ENCODE measurements at places on chromosomes 11 and 22. TPM values are rescaled to one million over a fixed set of nuclear protein-coding genes. Genes with fewer than 3 reads are reported as not detected.
A peak's percentile ranks its signal among the peaks of the same experiment; 100 is the strongest.

GRCh38 chr11:95680169-95680929 lies 109.2 kb downstream of the FAM76B start:
- DNase-seq: peak; percentile 71

DNA sequence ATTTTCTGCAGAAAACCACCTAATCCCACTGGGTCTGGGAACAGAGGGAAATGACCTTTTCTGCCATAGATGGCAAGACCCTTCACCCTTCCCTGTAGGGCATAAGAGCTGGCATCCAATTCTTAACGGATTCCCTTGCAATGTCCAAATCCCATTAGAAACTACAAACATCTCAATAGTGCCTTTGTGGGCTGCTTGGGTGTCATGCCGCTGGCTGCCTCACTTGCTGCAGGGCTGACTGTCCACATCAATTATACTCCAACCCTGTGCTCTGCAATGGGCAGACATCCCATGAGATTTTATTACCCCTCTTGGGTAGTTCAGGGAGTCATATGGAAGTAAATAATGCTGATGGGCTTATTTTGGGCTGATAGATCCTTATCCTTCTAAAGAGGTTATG lies 7.3 kb downstream of the GRAP2 start:
- no peak for DNase-seq

DNA sequence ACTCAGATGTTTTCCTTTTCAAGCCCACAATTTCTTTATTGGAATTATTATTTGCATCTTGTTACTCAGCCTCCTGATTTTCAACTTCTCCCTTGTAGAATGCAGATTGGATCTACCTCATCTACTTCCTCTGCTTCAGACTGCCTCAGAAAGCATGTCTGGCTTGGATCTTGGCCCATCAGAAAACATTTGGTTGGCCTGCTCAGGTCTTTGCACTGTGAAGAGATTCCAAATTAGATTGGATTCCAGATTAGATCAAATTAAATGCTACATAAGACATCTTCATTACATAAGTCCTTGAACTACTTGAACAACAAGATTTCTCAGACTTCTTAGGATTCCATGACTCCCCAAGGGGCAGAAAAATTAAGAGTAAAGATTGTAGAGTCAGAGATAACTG lies 358.0 kb downstream of the DLG2 start:
- DNase-seq: no peak

DNA sequence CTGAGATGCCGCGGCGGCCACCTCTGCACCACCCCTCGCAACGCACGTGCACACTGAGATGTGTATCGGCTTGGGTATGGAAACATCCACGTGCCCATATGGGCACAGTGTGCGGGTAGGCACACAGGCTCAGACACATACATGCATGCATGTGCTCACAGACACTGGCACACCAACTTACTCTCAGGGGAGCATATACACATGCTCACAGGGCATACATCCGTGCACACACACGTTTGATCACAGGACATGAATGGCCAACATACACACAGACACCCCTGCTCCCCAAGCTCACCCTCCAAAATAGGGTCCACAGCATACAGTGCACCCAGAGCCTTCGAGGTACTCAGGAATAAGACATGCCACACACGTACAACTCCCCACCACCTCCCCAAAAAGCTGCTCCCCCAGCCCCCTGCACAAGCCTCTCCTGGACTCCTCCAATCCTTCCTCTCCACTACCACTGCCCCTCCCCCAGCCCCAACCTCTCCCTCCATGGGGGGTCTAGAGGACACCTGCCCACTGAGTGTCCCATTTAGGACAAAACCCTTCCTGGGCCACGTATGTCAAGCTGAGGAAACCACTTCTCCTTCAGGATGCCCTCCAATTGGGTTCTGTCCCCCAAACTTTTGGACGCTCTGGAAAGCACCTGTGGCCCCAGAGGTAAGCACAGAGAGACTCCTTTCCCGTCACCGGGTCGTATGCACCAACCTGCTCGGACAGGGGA lies 53.1 kb downstream of the SLC22A12 start:
- DNase-seq: no peak

DNA sequence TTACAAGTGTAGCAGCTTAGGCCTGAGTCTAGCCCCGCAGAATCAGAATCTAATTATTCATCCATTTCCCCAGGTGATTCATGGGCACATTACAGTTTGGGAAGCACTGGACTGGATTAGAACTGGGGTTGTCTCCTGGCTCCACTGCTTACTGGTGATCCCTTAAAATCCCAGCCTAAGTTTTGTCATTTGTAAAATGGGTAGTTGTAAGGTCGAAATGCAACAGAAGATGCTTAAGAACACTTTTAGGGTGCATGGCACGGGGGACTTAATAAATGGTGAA lies 1.3 kb downstream of the STX3 start:
- no peak for DNase-seq

DNA sequence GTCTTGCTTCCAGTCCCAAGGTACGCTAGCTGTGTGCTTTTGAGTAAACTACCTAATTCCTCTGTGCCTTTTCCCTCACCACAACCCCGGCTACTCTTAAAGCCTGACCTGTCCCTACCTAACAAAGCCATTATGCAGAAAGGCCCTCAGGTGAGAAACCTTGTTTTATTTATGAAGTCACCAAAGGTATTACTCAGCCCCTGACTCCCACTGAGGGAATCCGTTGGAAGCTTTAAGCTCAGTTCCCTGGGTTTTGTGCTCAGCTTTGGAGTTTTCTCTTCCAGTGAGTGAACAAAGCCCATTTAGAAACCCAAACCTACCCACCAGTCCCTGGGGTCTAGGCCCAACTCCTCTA lies 90.9 kb downstream of the APIP start:
- DNase-seq: no peak

Gene VSIG2
- 0.60 TPM for polyA plus RNA-seq

DNA sequence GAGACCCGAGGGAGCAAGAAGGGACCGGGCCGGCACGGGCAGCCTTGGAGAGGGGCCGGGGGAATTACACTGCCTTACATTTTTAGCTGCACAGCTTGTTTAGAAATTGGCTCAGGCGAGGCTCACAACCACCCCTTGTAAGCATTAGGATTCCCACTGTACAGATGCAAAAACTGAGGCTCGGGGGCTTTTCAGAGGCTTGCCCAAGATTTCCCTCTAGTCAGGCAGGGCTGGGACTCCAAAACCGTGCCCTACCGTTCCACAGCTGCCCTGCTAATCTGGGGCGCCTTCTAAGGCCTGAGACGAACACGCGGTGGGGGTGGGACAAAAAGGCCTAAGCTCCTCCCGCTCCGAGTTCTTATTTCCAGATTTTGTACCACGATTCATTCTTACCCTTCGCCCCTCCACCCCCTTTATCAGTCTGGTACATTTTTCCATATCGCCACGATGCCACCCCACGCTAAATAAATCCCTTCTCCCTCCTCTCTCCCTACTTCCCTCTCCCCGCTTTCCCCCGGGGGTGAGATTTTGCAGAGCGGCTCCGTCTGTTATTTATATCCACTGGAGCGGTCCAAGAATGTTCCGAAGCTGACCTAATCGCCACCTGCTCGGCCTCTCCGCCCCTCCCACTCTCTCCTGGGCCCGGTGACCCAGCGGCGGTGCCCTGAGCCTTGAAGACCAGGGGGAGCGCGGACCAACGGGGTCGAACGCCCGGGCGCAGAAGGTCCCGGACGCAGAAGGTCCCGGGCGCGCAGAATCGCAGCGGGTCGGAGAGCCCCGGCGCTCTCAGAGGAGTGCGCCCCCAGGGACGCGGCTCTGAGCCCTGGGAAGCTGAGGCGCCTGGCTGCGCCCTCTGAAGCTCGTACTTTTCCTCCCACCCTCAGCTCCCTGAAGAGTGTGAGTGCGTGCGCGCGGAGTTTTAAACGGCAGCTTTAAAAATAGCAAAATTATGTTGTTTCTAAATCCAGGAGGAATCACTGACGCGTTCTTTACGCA lies 764 bp upstream of the PACSIN3 start:
- peak; percentile 74 for DNase-seq

DNA sequence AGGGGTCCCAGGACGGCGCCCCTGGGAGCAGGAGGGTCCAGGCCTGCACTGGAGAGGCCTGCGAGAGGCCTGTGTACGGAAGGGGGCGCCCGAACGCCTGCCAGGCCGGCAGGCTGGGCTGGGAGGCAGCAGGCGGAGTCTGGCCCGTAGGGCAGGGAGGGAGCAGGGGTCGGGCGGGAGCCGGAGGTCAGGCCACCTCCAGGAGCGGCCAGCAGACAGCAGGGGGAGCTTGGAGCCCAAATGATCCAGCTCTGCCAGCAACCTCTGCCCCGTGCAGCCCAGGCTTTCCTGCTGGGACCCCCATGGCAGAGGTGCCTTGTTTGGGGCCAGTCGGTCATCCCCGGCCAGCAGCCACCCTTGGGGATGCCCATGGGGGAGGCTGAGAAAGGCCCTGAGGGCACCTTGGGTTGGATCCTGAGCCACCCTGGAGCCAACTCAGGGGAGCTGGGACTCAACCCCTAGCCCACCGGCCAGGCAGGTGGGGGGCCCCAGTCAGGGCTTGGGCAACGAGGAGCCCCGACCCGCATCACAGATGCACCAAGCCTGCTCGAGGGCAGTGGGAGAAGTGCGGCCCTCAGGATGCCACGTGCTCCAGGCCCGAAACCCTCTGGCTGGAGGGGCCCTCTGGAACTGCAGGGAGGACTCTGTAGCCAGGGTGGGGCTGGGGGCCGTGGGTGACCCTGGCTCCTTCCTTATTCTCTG lies 9.6 kb upstream of the SYT8 start:
- no peak for DNase-seq

DNA sequence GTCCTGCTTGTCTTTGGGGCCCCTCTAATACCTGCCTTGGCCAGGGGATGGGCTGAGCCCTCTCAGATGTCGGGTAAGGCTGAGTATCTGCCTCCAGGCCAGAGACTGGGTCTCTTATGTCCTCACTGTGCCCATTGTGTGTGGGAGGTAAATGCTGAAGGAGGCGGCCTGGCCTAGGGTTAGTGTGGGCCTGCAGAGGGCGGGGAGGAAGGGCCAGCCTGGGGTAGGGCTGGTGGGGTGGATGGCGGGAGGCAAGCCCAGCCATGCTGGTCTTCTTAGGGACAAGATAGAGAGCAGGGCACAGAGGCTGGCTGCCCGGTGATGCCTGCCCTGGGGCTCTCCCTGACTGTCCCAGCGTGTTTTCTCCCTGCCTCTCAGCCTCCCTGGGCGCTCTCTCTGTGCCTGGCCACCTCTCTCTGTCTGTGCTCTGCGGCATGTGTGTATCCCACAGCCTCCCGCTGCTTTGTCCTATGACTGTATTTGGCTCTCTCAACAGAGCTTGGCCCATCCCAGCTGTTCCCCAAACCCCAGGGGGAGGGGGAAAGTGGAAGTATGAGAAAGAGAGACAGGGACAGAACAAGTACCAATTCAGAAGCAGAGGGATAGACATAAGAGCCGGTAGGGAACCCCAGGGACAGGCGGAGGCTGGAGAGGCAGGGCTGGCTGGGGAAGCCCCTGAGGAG lies 57.0 kb downstream of the PDE2A start:
- peak; percentile 64 for DNase-seq

DNA sequence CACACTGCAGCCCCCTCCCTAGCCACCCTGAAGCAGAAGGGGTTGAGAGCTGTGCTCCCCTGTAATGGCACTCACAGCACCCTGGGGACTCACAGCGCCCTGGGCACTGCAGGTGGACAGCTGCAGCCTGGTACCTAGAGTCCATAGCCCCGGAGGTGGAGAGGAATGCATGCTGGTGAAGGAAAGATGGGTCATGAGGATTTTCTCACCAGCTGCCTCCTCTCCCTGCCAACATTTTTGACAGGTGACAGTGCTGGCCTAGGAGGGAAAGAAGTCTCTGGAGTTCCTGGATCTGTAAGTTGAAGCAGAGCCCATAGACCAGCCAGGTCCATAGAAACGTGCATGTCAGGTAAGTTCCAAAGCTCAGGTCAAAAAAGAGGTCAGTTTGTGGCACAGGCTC lies 330.5 kb downstream of the TENM4 start:
- DNase-seq: no peak

- no peak for DNase-seq
Observed at GRCh38 chr11:72771507-72771906, 19.3 kb upstream of the ARAP1 start.

GRCh38 chr11:1890856-1891830 lies 552 bp downstream of the PRR33 start:
- DNase-seq: no peak

GRCh38 chr22:43720716-43721115 lies 91.4 kb downstream of the EFCAB6 start:
- no peak for DNase-seq

Gene LRRC56
- 4.1 TPM for polyA plus RNA-seq

Gene HSPB2
- not detected for polyA plus RNA-seq

Gene KCNJ1
- 0.15 TPM for polyA plus RNA-seq

DNA sequence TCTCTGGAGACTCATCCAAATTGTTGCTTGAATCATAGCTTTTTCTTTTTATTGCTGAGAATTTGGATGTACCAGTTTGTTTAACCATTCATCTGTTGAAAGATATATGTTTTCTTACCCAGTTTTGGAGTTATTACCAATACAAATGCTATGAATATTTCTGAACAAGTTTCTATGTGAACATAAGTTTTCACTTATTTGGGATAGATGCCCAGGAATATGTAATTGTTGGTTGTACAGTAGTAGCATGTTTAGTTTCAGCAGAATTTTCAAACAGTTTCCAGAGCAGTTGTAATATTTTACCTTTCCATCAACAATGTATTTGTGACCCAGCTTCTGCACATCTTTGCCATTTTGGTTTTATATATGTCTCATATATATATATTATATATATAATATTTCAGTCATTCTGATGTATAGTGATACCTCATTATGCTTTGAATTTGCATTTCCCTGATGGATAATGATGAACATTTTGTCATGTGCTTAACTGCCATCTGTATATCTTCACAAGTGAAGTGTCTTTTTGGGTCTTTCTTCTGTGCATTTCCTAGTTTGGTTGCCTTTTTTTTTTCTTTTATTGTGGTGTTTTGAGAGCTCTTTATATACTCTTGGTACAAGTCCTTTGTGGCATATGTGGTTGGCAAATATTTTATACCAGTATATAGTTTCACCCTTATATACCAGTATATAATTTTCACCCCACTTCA lies 118.8 kb downstream of the LUZP2 start:
- no peak for DNase-seq

- DNase-seq: peak; percentile 39
Observed at GRCh38 chr11:17894929-17895658, 117.8 kb downstream of the SERGEF start.

DNA sequence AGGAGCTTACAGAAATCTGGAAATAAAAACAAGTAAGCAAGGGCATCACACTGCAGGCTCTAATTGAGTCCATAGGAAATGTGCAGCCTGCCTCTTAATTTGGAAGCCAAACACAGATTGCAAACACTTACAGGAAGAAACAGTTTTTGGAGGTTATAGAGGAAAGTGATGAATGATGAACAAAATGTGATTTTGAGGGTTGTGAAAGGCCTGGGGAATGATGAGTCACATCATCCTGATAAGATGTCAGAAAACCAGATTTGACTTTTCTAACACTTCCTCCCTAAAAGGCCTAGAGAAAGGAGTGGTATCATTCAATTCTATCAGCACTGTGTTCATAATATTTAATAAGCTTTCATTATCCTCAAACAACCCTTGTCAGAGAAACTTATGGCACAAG lies 96.6 kb upstream of the POU2AF2 start:
- no peak for DNase-seq

Gene PGA4
- polyA plus RNA-seq: 1.6 TPM

- DNase-seq: peak; percentile 94
Observed at GRCh38 chr11:64810271-64810890, at the start of gene MEN1. Gene MEN1, minus strand, starts transcription at chr11:64810551. Its CDS starts 442 bp downstream, at chr11:64810109.

- DNase-seq: no peak
Observed at GRCh38 chr11:125202362-125202880, 37.9 kb downstream of the PKNOX2 start.

- no peak for DNase-seq
Observed at GRCh38 chr11:91773090-91773489, 451.5 kb upstream of the FAT3 start.

Gene NRIP3
- not detected for polyA plus RNA-seq

Gene DGAT2
- polyA plus RNA-seq: 0.35 TPM

Gene ANKRD49
- 18.2 TPM for polyA plus RNA-seq

Gene UBQLN3
- polyA plus RNA-seq: not detected

All from muscle of arm (tissue), 14 donors.